Type B pancreatic cell (in vitro differentiated cells): ENCODE measurements at places on chromosomes 5 and 9. TPM values are rescaled to one million over a fixed set of nuclear protein-coding genes. Genes with fewer than 3 reads are reported as not detected.

Gene CDC23
- total RNA-seq = 40.2 and 41.6 TPM in 2 replicates

Gene HACD4
- total RNA-seq = 0.72 and 2.4 TPM in 2 replicates

Gene EHMT1
- total RNA-seq = 99.8 and 111 TPM in 2 replicates

Gene CPEB4
- 53.2 and 56.1 TPM in 2 replicates for total RNA-seq

Gene ST6GALNAC4
- 11.9 and 17.5 TPM in 2 replicates for total RNA-seq

Gene NLN
- total RNA-seq = 44.4 and 47.2 TPM in 2 replicates

Gene FCN1
- total RNA-seq = not detected in 2 replicates

Gene PCDHA6
- total RNA-seq = 9.3 and 9.6 TPM in 2 replicates

Gene PTGR1
- total RNA-seq = 67.3 and 75.4 TPM in 2 replicates

Gene GABRP
- 55.6 and 198 TPM in 2 replicates for total RNA-seq

Gene FBP1
- total RNA-seq = 25.9 and 35.9 TPM in 2 replicates

Gene FREM1
- 8.6 and 50.8 TPM in 2 replicates for total RNA-seq

Gene GPR150
- not detected in 2 replicates for total RNA-seq
